ENCODE measurements at places on chromosomes 16 and 17.

GRCh38 chr16:62088731-62089410 lies 52.6 kb upstream of the CDH8 start:
- DNase-seq = no peak

DNA sequence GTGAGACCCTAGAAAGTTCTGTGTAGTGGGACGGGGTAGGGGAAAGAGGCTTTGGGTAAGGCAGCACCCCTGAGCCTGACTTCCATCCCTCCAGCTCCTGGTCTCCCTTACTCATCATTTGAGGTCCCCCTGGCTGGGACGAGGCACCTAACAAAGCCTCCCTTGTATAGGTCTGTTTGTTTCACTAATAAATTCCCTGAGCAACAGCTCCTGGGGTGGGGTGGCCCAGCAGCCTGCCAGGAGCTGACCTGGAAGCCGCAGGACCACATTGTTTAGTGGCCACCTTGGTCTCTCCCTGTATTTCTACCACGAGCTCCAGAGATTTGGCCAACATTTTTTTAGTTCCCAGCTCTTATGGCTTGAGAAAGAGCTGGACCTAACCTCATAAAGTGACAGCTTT lies 7.2 kb downstream of the PRR15L start:
- no peak for DNase-seq

DNA sequence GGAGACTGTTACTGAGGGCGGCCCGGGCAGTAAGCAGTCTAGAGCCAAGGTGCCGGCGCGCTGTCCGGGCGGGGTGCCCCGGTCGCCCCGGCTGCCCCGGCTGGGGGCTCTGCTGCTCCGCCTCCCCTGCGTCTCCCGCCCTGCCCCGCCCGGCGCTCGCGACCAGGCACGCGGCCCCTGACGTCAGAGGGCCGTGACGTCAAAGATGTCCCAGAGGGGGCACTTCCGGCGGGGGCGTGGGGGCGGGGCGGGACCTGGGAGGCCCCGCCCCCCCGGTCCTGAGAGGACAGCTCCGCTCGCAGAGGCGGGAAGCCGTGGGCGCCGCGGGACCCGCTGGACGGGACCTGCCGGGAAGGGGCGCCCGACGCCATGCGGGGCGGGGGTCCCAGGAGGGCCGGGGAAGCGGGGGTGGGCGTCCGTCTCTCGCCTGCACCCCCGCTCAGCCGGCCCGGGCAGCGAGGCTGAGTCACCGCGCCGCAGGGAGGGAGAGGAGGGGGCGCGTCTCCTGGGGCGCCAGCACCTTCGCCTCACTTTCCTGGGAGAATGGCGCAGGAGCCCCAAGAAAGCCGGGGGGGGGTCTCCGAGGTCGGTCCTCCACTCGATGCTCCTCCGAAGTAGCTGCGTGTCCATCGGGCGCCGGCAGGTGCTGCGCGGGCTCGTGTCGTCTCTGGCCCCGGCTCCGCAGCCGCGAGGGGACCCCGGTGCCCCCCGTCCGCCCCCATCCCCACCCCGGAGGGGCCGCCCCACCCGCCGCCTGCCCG lies 4.4 kb upstream of the HIC1 start:
- DNase-seq = peak; percentile 85

DNA sequence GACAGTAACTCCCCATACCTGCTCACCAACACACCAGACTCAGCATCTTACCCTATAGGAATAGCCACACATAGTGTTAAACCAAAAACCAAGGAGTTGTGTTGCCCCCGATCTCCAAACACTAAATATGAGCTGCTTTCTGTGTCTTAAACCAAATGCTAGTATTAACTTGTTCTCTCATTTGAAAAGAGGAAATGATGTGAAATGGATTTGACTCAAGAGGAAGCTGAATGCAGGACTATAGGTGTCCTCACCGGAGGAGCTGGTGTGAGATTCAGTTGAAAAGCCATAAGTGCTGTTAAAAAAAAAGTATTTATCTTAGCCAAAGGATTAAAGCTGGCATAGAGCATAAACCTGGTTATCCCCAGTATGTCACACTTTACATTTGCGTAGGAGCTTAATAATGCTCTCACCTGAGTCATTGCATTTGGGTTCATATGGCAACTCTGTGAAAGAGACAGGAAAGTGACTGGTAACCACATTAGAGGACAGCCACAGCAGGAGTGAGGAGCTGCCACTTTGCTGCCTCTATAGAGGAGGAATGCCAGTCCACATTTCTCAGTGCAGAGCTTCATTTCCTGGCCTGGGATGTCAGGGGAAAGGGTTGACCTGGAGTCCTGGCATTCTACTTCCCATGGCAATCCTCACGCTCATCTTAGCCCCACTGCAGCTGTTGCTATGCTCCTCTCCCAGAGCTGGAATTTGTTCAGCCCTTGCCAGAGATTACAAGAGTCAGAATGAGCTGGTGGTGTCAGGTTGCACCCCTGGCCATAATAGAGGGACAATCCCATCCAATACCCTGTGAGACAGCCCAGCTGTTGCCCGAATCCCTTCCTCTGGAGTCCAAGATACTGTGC lies 143.3 kb upstream of the ANKFN1 start:
- DNase-seq = no peak

DNA sequence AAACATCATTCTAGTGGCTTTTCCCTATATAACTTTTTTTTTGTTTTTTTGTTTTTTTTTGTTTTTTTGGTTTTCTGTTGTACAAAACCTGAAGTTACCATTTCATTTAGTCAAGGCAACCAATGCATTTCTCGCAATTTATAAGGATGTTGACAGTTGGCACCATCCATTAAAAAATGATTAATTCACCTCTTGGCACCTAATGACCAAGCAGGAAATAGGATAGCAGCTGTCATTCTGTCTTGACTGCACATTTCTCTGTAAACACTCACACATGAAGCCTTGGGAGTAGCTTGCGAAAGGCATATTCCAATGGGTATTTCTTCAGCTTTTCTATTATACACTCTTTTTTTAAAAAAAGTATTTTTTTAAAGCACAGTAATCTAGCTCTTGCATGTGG lies 77.5 kb downstream of the SYCE1L start:
- DNase-seq = no peak

- DNase-seq = no peak
Measured at GRCh38 chr17:70201872-70202419, 32.6 kb downstream of the KCNJ2 start.

GRCh38 chr17:75749545-75750389 lies 15.2 kb downstream of the GALK1 start:
- DNase-seq = peak; percentile 85

DNA sequence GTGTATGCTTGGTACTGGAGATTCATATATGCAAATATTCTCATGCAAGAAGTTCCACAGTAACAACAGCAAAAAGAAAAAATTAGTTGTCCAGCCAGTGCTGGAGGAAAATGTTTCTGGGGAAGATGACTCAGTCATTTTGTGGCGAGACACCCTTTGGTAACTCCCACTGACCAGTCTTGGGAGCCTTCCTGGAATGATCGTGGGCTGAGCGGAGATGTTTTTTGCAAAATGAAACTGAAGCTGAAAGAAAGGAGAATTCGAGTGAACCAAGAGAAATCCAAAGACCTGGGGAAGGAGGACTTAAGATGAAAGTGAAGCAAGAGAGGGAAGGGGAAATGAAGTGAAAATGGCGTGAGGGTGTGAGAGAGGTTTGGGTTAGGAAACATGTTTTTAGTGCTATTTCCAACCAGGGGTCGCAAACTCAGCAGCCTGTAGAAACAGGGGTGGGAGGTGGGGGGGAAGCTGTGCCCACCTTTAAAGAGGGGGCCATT lies 5.2 kb downstream of the ITPRIPL2 start:
- peak; percentile 22 for DNase-seq

All from CD4-positive, alpha-beta T cell treated with Interleukin-21 for 1 hour (primary cell).